Effector CD4-positive, alpha-beta T cell (primary cell): ENCODE measurements at places on chromosomes 4 and X.

DNA sequence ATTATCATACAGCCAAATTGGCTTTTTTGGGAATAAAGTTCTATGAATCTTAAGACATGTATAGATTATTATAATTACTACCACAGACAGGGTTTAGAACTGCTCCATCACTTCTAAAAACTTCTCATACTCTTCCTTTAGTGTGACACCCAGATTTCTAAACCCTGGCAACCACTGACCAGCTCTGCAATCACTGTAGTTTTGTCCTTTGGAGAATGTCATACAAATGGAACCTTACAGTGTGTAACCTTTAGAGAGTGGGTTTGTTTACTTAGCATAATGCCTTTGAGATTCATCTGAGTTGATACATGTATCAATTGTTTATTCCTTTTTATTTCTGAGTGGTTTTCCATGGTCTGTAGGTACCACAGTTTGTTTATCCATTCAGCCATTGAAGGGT lies 95.0 kb downstream of the TMEM164 start:
- no peak for DNase-seq

GRCh38 chr4:6239968-6240367 lies 29.7 kb upstream of the WFS1 start:
- DNase-seq: no peak

DNA sequence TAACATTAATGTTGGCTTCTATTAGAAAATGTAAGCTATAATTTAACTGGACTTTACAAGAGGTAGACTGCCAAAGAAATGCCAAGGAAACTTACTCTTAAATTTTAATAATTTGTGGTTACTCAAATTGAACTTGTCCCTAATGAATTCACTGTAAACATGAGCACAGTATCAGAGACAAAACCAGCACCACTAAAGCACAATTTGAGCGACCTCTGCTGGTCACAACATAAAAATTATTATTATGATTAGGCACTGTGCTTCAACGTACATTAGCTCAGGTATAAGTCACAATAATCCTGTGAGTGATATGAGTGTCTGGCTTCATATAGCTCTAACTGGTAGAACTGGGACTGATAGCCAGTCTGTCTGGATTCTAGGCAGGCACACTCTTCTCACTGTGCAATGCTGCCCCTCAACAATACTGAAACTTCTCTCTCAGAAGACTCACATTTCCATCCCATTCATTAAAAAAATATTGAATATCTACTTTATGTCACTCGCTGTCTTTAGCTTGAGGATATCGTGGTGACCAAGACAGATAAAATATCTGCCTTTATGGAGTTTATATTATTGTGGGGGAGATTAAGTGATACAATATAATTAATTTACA lies 8.0 kb downstream of the NUDT6 start:
- no peak for DNase-seq

DNA sequence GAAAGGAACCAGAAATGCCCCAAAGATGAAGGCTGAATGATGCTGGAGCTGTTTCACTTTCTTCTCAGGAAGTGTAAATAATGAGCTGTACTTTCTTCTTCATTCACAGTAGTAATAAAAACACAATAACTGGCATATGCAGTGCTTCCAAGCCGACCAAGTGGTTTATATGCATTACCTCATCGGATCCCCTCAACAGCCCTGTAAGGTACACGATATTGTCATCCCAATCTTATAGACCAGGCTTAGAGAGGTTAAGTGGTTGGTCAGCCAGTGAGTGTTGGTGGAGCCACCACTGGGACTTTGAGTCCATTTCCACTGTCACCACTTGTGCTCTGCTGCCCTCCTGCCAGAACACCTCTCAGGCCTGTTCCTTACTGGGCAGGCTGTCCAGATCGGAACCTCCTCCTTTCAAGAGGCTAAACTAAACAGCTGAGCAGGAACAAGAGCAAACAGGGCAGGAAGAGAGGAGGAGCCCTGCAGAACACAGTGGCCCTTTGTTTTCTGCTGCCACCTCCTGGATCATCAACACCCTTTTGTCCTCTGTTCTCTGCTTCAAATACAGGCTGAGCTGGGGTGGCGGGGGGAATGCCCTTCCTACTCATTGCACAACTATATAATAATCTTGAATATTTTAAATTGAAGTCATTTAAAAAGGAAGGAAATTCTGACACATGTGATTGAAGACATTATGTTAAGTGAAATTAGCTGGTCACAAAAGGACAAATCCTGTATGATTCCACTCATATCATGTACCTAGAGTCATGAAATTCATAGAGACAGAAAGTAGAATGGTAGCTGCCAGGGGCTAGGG lies 112.5 kb upstream of the ATP6AP2 start:
- no peak for DNase-seq

DNA sequence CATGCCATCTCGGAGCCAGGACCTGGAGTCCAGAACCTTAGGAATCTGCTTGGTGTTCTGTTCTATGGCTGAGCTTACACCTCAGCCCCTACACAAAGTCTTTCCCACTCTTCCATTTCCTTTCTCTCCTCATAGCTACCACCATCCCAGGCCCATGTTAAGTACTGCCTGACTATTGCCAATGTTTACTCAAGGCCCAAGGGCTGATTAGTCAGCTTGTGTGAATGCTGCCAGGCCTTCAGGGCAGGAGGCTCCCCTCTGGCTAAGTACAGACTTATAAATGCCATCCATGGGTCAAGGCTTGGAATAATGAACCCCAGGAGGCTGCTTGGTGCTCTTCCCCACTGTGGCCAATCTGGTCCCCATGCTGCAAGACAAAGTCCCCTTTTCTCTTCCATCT lies 411.6 kb upstream of the MAGEB18 start:
- no peak for DNase-seq

DNA sequence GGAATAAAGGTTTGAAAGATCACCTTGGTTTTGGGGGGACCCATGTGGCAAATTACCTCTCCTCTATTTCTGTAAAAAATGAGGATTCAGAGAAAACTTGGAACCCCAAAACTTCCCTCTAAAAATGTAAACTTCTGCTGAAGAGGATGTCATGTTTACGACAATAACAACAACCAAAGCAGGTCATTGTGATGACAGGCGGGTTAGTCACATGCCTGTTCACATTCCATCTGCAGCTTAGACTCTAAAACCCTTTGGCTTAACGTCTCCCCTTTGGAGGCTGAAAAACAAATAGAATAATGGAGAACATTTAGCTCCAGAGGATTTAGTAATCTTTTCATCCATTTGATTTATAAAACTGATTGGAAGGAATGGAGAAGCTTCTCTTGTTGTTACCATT lies 75.0 kb upstream of the FAM9C start:
- DNase-seq: no peak

DNA sequence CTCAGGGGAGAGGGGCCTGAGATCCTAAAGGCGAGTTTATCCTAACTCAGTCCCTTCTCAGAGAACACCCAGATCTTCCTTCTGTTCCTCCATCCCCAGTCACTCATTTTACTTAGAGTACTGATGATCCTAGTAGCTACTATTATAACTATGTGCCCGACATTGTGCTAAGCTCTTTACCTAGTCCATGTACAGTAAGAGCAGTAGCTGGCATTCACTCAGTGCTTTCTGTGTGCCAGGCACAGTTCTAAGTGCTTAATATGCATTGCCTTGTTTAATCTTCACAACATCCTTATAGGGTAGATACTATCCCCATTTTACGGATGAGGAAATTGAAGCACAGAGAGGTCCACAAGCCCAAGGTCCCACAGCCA lies 58.3 kb downstream of the FRMPD3 start:
- no peak for DNase-seq

GRCh38 chr4:158581161-158581560 lies 59.5 kb downstream of the RXFP1 start:
- DNase-seq: no peak

DNA sequence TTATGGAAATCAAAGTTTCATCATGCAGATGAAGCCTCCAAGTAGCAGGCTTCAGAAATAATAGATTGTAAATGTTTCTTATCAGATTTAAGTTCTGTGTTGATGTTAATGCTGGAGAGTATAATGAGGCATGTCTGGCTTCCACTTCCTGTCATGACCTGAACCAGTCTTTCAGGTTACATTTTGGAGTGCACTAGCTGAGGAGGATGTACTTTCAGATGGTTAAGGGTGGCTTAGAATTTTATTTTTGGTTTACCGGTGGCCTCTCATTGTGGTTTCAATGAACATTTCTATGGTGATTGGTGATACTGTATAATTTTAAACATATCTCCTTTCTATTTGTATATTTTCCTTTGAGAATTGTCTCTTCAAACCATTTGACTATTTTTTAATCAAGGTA lies 890.4 kb downstream of the SH3BGRL start:
- DNase-seq: no peak

DNA sequence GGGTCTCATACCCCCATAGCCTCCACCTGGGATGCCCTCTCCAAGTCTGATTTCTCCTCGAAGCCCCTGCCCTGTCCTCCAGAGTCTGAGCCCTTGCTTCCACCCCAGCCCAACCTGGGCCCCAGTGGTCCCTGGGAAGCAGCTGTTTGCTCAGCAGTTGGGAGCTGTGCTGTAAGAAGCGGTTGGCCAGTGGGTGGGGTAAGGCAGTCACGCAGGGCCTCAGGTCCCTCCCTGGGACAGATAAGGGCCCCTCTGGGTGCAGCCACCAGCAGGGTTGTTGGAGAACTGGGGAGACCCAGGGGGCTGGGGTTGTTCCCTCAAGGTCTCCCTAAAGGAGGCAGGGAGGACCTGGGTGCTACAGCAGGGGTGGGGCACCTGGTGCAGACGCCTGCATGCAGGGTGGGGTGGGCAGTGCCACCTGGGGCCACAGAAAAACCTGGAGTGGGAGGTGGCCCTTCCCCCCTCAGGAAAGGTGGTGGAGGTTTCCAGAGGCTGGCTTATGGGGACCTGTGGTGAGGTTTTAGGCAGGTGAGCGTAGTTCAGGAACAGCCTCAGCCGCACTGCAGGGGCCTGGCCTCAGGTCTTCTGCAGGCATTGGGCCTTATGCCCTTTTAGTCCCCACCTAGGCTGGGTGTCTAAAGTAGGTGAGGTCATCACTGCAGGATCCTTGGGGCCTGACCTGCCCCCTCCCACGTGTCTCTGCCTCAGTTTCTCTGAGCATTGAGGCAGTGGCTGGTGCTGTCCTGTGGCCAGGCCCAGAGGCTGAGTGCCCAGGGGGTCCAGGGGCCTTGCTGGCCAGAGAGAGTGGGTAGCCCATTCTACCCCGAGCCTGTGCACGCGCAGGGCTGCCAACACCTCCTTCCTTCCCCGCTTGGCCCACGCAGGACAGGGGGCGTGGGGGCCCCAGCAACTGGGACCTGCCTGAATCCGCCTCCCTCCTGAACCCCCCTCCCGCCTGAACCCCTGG lies 3.1 kb upstream of the SLC26A1 start:
- DNase-seq: no peak

- DNase-seq: no peak
Measured at GRCh38 chrX:7108030-7108429, 39.5 kb upstream of the STS start.

- DNase-seq: peak; percentile 80
Measured at GRCh38 chr4:6873792-6874461, 35.7 kb upstream of the TBC1D14 start.

GRCh38 chr4:139550724-139551429 lies 5.1 kb downstream of the SETD7 start:
- no peak for DNase-seq

GRCh38 chrX:63032811-63033210 lies 318.3 kb downstream of the SPIN4 start:
- no peak for DNase-seq

GRCh38 chr4:17769406-17770174 lies 11.8 kb downstream of the FAM184B start:
- no peak for DNase-seq

- DNase-seq: no peak
Measured at GRCh38 chr4:77496457-77496856, 109.2 kb upstream of the CXCL13 start.

- no peak for DNase-seq
Measured at GRCh38 chr4:28886934-28887333, 1833.2 kb upstream of the PCDH7 start.

DNA sequence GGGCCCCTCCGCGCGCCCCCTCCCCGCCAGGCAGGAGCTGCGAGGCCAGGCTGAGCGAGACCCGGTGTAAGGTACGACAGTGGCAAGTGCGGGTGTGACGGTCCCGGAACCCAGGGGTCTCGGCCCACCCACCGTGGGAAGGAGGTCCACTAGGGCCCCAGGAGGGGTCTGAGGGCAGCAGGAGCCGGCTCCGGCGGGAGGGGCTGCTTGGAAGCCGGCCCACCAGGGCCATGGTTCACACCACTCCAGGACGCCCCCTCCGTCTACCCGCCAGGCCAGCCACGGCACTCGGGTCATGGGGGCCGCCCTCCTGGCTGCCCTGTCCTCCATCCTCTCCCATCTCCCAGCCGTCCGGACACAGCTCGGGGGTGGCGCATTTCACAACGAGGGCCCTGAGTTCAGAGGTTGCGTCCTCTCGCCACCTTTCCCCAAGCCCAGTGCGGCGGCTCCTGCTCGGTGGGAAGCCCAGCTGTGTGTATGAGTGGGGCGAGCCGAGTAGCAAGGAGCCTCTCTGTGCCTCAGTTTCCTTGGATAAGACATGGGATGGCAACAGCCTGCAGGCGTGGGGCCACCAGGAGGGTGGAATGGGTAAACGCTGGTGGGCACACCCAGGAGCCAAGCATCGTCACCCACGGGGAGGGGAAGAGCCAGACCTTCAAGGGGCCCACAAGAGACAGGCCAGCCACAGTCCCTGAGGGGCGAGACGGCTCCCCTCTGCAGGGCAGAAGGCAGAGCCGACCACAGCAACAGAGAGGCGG lies 81.3 kb downstream of the FAM53A start:
- no peak for DNase-seq

GRCh38 chr4:141711211-141711610 lies 74.8 kb downstream of the IL15 start:
- DNase-seq: no peak

GRCh38 chr4:18021470-18021719 lies 160 bp downstream of the LCORL start:
- no peak for DNase-seq

GRCh38 chr4:24164054-24164693 lies 274.3 kb upstream of the PPARGC1A start:
- DNase-seq: no peak

DNA sequence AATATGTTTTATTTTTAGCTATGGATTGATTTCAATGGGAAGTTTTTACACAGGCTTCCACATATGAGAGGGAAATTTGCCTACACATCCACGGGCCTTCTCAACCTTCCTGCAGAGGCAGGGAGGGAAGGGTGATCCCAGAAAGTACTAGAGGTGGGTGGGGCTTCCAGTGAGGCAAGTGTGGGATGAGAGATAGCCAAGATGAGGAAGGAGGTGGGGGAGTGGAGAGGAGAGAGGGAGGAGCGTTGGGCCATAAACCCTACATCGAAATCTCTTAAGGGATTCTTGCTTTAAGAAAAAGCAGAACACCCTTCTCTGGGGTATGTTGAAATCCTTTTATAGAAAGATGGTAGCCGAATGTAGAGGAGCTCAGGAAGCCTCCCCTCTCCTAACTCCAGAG lies 19.0 kb downstream of the NKX6-1 start:
- no peak for DNase-seq

GRCh38 chrX:9420275-9421265 lies 44.3 kb upstream of the TBL1X start:
- DNase-seq: no peak

- no peak for DNase-seq
Measured at GRCh38 chrX:42803320-42803719, 25.4 kb upstream of the PPP1R2C start.

DNA sequence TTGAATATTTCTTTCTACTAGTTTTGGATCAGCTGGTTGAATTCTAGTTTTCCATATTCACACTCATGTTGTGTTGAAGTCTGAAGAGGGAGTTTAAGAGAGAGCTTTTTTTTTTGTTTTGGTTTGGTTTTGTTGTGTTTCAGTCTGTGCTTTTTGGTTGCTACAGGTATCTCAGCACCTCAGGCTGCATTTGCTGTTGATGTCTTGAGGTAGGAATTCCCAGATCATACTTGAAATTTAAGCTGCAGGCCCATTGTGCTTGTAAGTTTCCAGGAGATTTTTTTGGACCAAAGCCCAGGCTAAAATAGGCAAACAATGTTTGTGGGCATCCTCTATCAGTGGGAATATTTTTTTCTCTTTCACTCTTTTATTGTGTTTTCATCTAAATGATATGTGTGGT lies 190.2 kb upstream of the AGA start:
- DNase-seq: no peak
